ENCODE measurements at places on chromosomes 7 and 10.

- DNase-seq: no peak
Observed at GRCh38 chr10:31204090-31204489, 114.9 kb upstream of the ZEB1 start.

DNA sequence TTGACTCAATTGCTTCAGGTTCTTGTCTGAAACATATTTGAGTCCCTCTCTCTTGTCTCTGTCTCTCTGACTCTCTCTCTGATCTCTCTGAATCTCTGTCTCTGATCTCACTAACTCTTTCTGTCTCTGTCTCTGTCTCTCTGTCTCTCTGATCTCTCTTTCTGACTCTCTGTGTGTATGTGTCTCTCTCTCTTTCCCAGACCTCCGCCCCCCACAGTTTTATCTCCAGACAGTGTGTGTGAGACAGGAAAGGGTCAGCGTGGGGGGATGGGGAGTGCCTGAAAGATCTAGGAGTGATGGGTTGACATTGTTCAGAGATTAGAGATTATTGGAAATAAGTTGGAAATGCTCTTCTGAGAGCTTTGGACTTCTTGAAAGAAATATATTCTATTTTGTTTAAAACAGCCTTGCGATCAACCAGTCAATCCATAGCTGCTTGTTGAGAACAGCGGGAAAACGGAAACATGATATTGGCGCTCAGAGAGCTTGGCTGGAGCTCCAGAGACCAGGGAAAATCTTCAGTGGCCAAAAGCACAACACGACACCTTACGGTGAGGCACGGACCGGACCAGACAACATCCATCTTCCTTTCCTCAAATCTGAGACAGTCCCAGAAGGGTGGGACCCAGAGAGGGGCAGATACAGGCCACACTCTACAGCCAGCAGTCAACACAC, 35.5 kb downstream of the CALML3 start:
- no peak for DNase-seq

DNA sequence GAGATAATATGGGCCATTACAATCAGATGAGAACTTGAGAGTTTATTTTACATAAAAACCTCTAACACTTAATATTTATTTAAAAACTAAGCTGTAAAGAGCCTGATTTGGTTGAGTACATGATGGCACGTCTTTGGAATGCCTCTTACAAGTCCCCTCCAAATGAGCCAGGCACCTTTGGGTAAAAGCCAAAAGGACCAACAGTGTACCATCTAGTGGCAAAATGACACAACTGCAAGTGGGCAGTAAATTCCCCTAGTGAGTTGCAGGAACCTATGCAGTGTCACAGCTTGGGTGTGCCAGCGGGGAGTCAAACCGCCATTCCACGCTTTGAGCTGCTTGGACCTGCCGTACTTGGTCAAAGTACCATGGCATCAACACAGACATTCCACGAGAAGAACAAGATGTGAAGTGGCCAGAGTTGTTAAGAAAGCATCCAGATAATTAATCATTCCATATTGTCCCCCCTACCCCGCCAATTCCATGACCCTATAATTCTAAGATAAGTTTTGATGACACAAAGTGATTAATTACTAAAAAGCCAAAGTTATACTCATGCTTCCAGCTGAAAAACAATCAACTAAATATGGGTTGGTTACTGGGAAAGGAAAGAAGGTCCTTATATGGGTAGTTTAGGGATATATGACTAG, 115.2 kb downstream of the SORBS1 start:
- peak; percentile 49 for DNase-seq

DNA sequence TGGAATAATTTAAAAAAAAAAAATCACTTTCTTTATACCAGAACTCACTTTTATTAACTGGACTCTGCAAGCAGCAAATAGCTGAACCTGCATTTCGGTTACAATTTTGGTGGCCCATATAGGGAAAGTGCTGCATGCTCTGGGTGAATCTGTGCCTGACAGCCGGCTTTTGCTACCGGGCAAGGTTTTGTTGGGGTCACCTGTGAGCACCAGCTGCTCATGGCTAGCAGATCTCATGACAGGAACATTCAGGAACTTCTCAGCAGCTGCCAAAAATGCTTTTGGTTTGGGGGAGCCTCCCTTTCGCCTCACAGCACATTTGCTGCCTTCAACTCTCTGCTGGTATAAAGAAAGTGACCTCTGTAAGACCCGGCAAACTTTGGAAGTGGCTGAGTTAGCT, 13.2 kb upstream of the CREB3L2 start:
- no peak for DNase-seq

DNA sequence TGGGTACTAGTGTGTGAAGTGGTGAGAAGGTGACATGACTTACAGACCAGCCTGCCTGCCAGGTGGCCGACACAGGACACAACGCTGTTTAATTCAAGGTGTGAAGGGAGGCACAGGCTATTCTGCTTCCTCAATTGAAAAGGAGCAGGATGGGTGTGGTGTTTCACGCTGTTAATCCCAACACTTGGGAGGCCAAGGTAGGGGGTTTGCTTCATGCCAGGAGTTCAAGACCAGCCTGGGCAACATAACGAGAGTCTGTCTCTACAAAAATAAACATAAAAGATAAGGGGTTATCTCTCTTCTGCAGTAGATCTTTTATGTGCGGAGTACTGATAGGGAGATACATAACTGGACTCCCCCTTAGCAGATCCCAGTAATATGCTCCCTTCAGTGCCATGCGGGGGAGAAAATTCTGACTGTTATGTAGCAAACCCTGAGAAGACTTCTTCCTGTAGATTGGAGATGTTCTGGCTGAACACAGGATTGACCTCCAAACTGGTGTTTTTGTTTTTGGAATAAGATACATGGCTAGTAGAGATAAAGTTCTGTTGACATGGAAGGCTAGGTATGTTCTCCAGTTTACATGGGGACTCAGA, 63.2 kb downstream of the CCNY start:
- no peak for DNase-seq

GRCh38 chr10:4595719-4596319, 230.2 kb upstream of the AKR1E2 start:
- no peak for DNase-seq

DNA sequence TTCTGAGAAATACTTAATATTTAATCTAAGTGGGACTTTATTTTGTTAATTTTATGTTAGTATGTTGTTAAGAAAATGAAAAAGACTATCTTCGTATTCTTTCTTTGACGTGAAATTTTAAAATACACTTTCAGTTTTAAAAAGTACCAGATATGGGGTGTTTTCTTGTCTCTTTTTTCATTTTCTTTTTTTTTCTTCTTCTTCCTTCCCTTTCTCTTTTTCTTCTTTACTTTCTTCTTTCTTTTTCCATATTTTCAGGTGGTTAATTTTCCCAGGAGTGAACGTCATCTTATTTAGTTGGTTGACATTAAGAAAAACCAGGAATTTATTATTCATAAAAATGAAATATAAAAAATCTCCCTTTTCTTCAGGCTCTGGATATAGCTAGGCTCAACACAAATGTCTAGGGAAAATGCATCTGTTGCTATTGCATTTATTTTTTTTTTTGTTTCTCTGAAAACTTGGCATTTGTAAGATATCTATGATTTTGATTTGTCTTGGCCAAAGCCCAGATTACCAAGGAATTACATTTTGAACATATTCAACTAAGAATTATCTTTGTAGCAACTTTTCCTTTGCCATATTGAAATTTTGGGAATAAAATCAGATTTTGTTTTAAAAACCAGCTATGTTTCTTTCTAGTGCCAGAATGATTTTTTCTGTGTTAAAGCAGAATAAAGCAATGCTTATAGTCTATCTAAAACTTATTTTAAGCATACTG, 241.3 kb upstream of the FOXP2 start:
- no peak for DNase-seq

GRCh38 chr10:4807761-4808507, 18.1 kb upstream of the AKR1E2 start:
- no peak for DNase-seq

GRCh38 chr10:118572256-118573041, 23.0 kb downstream of the PRLHR start:
- no peak for DNase-seq

DNA sequence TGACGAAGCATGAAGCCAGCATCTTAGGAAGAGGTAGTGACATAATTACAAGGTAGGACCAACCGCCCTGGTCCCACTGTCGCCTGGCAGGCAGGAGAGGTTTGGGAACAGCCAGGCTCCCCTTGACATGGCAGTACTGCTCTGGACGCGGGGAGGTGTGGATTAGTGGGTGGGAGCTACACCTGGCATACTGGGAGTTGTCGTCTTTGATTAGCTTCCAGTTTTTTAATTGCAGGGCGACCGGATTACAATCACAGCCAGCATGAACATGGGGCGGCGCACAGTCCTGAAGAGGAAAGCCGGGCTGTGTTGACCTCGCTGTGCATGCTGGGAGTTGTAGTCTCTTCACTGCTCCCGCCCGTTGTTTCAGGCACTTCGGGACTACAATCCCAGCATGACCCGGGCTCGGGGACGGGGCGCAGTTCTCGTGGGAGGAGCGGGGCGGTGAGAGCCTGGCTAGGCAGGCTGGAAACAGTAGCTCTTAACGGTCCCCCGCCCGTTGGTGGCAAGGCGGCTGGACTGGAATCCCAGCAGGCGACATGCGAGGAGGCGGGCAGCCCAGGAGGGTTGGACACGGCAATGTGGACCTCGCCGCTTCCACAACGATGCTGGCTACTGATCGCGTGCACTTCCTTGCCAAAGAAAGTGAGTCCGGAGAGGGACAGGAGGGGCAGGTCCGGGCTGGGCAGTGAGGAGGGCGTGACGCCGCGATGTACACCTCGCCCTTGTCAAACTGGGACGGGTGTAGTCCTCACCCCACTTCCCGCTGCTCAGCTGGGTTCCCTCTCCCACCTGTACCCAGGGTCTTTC, 98.0 kb upstream of the ZNF722 start:
- DNase-seq: peak; percentile 92

DNA sequence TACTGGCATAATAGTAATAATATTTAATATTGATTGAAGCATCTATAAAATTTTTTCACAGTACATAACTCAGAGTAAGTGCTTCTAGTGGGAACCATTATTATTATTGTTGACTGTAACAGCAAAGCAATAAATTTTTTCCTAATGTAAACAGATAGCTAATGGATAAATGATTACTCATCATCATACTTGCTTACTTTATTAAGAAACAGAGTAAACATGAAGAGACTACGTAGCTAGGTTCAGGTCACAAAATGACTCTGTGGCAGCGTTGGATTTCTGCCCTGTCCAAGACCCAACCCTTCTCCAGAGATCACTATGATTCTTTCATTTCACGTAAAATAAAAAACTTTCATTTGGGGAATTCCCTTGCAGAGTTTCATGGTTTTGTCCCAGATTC, 8.3 kb upstream of the ABCB5 start:
- no peak for DNase-seq

- no peak for DNase-seq
Observed at GRCh38 chr7:141161550-141162535, 88.0 kb downstream of the TMEM178B start.

GRCh38 chr7:16660702-16661464, 14.9 kb downstream of the BZW2 start:
- DNase-seq: no peak

GRCh38 chr10:64503429-64503828, 982.2 kb downstream of the REEP3 start:
- DNase-seq: no peak

DNA sequence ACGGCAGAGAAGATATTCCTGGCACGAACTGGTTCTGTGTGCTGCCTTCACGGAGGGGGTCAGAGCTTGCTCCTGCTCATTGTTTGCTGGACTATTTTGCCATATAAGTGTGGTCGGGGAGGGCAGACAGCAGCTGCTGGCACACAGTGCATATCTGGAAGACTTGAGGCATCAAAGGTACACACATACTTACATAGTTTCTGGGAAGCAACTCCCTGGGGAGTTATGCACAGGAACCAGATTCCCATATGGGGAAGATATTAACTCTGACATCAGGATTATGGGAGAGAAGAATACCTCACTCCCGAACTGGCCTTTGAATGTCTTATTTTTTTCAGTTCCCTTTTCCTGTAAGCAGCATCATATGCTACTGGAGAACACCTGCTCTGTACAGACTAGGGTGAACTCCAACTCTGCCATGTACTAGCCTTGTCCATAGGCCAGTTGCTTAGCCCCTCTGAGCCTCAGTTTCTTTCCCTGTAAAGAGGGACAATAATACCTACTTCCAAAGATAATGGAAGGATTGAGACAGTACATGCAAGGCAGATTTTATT, 41.5 kb downstream of the LGI1 start:
- no peak for DNase-seq

DNA sequence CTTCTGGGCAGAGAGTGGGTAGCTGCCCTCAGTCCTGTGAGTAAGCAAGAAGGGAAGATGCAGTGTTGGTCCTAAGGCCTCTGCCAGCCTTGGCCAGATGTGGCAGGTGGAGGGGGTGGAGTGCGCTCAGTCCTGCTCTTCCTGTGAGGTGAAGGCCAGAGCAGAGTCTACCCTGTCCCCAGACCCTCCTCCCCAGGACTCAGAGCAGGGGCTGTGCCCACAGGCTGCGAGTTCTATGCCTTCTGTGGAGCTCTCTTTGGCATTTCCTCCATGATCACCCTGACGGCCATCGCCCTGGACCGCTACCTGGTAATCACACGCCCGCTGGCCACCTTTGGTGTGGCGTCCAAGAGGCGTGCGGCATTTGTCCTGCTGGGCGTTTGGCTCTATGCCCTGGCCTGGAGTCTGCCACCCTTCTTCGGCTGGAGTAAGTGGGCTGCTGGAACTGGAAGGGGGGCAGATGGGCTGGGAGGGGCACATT, 4.0 kb downstream of the OPN4 start:
- no peak for DNase-seq

GRCh38 chr10:112985690-112986543, 35.9 kb downstream of the TCF7L2 start:
- DNase-seq: no peak

GRCh38 chr10:30806850-30807249, 177.3 kb upstream of the LYZL2 start:
- no peak for DNase-seq

DNA sequence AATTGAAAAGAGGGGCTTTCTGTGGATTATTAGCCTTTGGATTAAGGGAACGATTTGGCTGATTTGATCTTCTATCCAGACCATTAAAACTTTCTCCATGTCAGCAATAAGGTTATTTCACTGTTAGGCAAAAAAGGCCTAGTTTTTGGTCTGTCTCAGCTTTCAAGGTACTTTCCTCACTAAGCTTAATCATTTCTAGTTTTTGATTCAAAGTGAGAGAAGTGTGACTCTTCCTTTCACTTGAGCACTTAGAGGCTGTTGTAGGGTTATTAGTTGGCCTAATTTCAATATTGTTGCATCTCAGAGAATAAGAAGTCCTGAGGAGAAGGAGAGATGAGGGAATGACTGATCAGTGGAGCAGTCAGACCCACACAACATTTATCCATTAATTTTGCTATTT, 596.0 kb upstream of the TPK1 start:
- DNase-seq: no peak

- no peak for DNase-seq
Observed at GRCh38 chr7:57407125-57407524, 42.9 kb upstream of the ZNF716 start.

- peak; percentile 49 for DNase-seq
Observed at GRCh38 chr10:88147000-88147798, 283.8 kb downstream of the PTEN start.

GRCh38 chr7:77631820-77632219, 64.4 kb upstream of the RSBN1L start:
- DNase-seq: no peak

GRCh38 chr7:36860681-36861080, 136.4 kb upstream of the AOAH start:
- DNase-seq: no peak

GRCh38 chr7:44750424-44750823, 1.8 kb downstream of the ZMIZ2 start:
- DNase-seq: no peak

GRCh38 chr10:95550073-95550672, 11.0 kb downstream of the SORBS1 start:
- DNase-seq: no peak
